Memory B cell (primary cell): ENCODE measurements at places on chromosomes 2 and 18.

GRCh38 chr2:166917415-166917814, 29.1 kb downstream of the XIRP2 start:
- no peaks in the 10 kb centered on the region for H3K36me3 ChIP-seq
- H3K27me3 ChIP-seq = no peaks in the 10 kb centered on the region
- no peaks in the 10 kb centered on the region for H3K4me1 ChIP-seq

DNA sequence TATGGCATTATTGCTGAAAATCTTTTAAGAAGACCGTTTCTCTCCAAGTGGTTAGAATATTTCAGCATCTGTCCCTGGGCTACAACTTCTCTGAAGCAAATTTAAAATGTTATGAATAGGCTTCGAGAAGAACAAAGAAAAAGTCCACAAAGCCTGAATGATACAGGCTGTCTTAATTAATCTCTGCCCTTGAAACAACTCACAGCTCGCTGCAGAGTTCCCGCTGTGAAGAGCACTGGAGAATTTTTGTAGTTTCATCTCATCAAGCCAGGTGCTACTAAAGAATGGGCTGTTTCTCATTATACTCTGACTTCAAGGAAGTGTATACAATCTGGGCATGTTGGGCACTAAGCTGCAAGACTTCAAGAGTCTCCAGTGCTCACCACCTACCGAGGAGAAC, 67.6 kb downstream of the LAMA1 start:
- DNase-seq = no peak
- no peaks in the 10 kb centered on the region for H3K36me3 ChIP-seq
- H3K4me3 ChIP-seq = no peak overlapping the region
- no peak overlapping the region for H3K27ac ChIP-seq

DNA sequence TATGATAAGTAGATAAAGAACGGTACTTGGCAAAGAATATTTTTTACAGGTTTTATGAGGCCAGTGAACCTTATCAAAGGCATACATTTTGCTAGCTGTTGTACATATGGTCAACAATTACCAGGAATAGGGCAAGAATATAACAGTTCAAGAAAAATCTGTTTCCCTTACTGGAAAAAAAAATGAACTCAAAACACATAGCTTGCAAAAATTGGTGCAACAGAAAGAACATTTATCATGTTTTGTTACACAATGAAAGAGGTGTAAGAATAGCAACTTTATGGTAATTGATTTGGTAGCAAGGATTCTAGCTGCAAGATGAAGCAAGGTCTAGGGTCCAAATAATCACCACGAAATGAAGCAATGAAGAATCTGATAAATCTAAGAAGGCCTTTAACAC, 41.6 kb downstream of the TTC21B start:
- H3K36me3 ChIP-seq = peaks cover 16% of the 10 kb centered on the region
- H3K4me1 ChIP-seq = no peaks in the 10 kb centered on the region
- DNase-seq = no peak

DNA sequence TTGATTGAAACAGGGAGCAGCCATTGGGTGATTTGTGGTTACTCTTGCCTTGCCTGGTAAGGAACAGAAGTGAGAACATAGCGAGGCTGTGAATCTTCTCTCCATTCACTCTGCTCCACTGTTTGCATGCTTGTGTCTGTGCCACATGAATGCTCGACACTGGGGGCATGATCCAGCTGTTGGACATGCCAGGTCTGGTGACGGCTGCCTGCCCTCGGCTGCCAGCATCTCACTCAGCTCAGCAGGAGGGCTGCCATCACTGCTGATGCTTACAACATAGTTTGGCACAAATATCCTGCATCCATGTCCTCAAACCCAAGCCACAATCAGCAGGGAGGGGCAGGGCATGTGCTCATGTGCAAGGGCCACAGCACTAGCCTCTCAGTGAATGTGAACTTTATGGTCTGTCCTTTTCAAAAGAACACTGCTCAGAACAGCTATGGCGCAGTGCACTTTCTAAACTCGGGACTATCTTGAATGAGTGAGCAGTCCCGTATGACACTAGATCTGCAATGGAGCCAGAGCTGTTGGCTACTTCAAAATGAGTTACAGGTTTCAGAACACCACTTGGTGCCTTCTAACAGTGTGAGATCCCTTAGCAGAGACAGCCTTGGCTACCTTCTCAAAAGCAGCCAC, 126.3 kb downstream of the NRP2 start:
- H3K27ac ChIP-seq = no peak overlapping the region
- H3K36me3 ChIP-seq = no peaks in the 10 kb centered on the region
- no peaks in the 10 kb centered on the region for H3K4me1 ChIP-seq
- H3K27me3 ChIP-seq = peaks cover 9% of the 10 kb centered on the region
- H3K4me3 ChIP-seq = no peak overlapping the region
- no peak for DNase-seq

DNA sequence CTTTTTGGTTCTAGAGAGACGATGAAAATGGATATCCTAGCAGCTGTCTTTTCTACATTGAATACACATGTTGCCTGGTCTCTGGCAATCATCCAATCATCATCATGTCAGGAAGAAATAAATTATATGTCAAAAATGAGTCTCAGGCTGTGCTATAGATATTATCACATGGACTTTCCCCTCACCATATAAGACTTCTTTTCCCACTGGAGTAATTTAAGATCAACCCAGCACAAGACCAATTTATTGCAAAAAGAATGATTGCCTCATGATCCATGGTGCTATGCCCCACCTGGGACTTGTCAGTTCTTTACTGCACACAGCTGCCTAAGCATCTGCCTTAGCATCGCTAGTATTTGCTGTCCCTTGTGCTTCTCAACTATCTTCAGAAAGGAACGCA, 783.7 kb upstream of the TMEFF2 start:
- no peak for DNase-seq
- H3K27ac ChIP-seq = no peak overlapping the region

DNA sequence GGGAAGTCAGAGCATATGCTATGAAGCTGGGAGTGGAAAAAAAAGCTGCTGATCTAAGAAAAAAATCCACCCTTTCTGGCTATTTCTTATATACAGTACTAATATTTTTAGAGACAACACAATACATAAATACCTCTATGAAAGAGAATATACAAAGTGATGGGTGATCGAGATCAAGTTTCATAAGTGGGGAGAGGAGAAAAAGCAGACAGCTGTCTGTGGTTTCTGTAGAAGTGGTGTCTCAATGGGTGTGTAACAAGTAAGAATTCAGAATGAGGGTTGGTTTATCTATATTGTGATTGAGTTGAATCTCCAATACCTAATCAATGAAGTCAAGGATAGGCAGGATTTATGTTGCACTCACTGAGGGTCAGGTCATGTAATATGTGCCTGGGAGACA, 191.0 kb downstream of the HNMT start:
- H3K4me3 ChIP-seq = no peak overlapping the region
- no peaks in the 10 kb centered on the region for H3K27me3 ChIP-seq
- peaks cover 4% of the 10 kb centered on the region for H3K36me3 ChIP-seq

- no peak for DNase-seq
- H3K27ac ChIP-seq = no peak overlapping the region
- H3K36me3 ChIP-seq = no peaks in the 10 kb centered on the region
Measured at GRCh38 chr2:174997110-174997509, 8.1 kb downstream of the CHN1 start.

GRCh38 chr2:230441227-230441897, 25.4 kb downstream of the SP100 start:
- no peak for DNase-seq
- peaks cover 32% of the 10 kb centered on the region for H3K4me1 ChIP-seq
- H3K4me3 ChIP-seq = peak overlapping the region; percentile 68
- H3K27me3 ChIP-seq = no peaks in the 10 kb centered on the region

GRCh38 chr2:55296393-55296792, 27.4 kb upstream of the MTIF2 start:
- no peak overlapping the region for H3K27ac ChIP-seq
- no peaks in the 10 kb centered on the region for H3K36me3 ChIP-seq
- H3K4me1 ChIP-seq = no peaks in the 10 kb centered on the region
- H3K27me3 ChIP-seq = no peaks in the 10 kb centered on the region

- peaks cover 12% of the 10 kb centered on the region for H3K4me1 ChIP-seq
- no peak for DNase-seq
- no peaks in the 10 kb centered on the region for H3K27me3 ChIP-seq
- no peak overlapping the region for H3K4me3 ChIP-seq
- no peak overlapping the region for H3K27ac ChIP-seq
Measured at GRCh38 chr18:9337873-9338272, 3.3 kb downstream of the TWSG1 start.

DNA sequence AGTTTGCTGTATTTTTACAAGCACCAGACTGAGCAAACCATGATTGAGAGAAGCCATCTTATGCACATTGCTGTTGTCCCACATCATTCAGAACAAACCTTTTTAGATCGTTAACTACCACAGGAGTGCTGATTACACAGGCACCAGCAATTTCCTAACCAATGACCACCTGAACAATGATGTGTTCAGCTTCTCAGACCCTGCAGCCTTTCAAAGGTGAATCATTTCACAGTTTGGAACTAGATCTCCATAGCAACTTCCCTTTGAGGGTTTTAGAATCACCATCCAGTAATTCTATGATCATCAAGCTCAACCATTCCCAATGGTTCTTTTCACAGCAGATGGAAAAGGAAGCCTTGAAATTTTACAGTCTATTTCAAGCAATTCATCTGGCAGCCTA, 71.4 kb downstream of the OLA1 start:
- no peaks in the 10 kb centered on the region for H3K27me3 ChIP-seq
- H3K27ac ChIP-seq = no peak overlapping the region
- H3K4me1 ChIP-seq = peaks cover 5% of the 10 kb centered on the region
- no peak for DNase-seq
- peaks cover 38% of the 10 kb centered on the region for H3K36me3 ChIP-seq
- H3K4me3 ChIP-seq = no peak overlapping the region

- no peaks in the 10 kb centered on the region for H3K4me1 ChIP-seq
- H3K27me3 ChIP-seq = no peaks in the 10 kb centered on the region
- no peaks in the 10 kb centered on the region for H3K36me3 ChIP-seq
- H3K27ac ChIP-seq = no peak overlapping the region
- no peak for DNase-seq
Measured at GRCh38 chr18:43276491-43276890, 799 bp downstream of the SYT4 start.

DNA sequence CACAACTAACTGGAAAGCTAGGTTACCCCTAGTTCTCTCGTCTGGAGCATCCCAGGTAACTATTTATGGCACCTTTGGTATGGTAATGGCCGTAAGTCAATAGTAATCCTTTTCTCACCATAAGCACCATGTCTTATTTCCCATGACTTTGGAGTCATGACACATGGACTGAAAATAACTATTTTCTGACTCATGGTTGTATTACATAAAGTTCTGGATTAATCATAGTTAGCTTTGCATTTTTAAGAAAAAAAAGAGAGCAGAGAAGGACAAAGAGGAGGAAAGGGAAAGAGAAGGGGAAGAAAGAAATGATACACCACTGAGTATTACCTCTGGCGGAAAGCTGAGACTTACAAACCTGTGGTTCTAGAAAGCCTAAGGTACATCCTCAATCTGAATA, 99.3 kb downstream of the BIN1 start:
- H3K4me3 ChIP-seq = no peak overlapping the region
- H3K27ac ChIP-seq = no peak overlapping the region
- no peaks in the 10 kb centered on the region for H3K4me1 ChIP-seq
- H3K36me3 ChIP-seq = no peaks in the 10 kb centered on the region
- DNase-seq = no peak

GRCh38 chr18:11146947-11147345, 2.4 kb downstream of the PIEZO2 start:
- no peaks in the 10 kb centered on the region for H3K36me3 ChIP-seq
- DNase-seq = no peak
- no peak overlapping the region for H3K27ac ChIP-seq
- H3K4me1 ChIP-seq = no peaks in the 10 kb centered on the region
- no peak overlapping the region for H3K4me3 ChIP-seq
- peaks cover 16% of the 10 kb centered on the region for H3K27me3 ChIP-seq

- H3K36me3 ChIP-seq = no peaks in the 10 kb centered on the region
- DNase-seq = no peak
- no peak overlapping the region for H3K4me3 ChIP-seq
- H3K27me3 ChIP-seq = no peaks in the 10 kb centered on the region
- H3K4me1 ChIP-seq = peaks cover 27% of the 10 kb centered on the region
Measured at GRCh38 chr2:230899287-230899686, 25.8 kb downstream of the GPR55 start.

DNA sequence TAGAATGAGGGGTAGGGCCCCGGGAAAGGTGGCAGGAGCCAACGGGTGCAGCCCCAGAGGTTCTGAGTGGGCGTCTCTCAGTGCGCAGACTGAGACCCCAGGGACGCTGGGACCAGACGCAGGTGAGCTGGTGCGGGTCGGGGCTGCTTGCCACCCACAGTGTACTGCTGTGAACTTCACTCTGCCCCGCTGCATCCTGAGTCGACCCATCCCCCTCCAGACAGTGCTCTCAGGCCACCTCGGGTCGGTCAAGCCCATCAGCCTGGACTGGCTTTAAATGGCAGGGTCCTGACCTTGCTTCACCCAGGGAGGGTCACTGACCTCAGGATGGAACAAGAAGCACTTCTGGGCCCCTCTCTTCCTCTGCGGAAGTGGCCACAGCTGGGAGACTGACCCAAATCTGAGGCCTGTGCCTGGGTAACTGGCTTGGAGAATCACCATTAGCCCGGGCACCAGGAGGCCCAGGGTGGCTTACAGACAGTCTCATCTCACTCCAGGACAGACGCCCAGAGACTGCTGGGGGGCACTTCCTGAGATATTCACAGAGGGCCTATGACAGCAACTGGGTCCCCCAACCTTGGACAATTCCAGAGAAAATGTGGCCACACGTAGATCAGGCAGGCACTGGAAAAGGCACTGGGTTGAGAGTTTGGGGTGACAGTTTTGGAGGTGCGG, 23.7 kb upstream of the BOK start:
- H3K27me3 ChIP-seq = peaks cover 7% of the 10 kb centered on the region
- no peaks in the 10 kb centered on the region for H3K4me1 ChIP-seq
- H3K27ac ChIP-seq = no peak overlapping the region
- DNase-seq = no peak
- H3K4me3 ChIP-seq = no peak overlapping the region
- no peaks in the 10 kb centered on the region for H3K36me3 ChIP-seq

GRCh38 chr2:55148269-55148668, 83.8 kb downstream of the CLHC1 start:
- peaks cover 26% of the 10 kb centered on the region for H3K4me1 ChIP-seq
- DNase-seq = no peak
- H3K27me3 ChIP-seq = no peaks in the 10 kb centered on the region
- H3K36me3 ChIP-seq = no peaks in the 10 kb centered on the region
- no peak overlapping the region for H3K27ac ChIP-seq

DNA sequence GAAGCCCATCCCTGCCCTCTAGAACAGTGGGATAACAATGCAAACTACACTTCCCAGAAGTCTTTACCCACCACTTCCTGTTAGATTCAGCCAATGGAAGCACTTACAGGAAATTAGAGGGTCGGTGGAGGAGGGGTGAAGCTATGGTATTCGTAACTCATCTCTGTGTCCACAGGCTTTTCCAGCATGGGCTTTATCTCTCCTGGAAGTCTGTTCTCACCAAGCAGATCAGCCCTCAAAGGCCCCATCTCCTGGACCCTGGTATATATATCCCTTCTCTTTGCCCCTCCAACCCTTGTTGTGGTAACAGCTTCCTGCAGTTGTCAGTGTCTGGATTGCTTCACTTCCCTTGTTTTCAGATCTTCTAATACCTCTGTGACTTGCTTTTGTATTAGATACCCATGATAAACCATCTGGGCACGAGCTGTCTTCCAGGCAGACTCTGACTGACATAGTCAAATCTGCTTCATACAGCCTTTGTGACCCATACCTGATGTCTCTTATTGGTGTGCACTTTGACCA, 475.0 kb upstream of the POU3F3 start:
- H3K4me1 ChIP-seq = peaks cover 3% of the 10 kb centered on the region
- H3K4me3 ChIP-seq = peak overlapping the region; percentile 83
- no peaks in the 10 kb centered on the region for H3K36me3 ChIP-seq
- H3K27me3 ChIP-seq = peaks cover 6% of the 10 kb centered on the region
- no peak for DNase-seq

GRCh38 chr18:7737550-7737949, 170.4 kb downstream of the PTPRM start:
- no peak overlapping the region for H3K4me3 ChIP-seq
- no peak overlapping the region for H3K27ac ChIP-seq
- H3K4me1 ChIP-seq = no peaks in the 10 kb centered on the region
- no peaks in the 10 kb centered on the region for H3K36me3 ChIP-seq
